ENCODE measurements at places on chromosomes 12 and 14.

DNA sequence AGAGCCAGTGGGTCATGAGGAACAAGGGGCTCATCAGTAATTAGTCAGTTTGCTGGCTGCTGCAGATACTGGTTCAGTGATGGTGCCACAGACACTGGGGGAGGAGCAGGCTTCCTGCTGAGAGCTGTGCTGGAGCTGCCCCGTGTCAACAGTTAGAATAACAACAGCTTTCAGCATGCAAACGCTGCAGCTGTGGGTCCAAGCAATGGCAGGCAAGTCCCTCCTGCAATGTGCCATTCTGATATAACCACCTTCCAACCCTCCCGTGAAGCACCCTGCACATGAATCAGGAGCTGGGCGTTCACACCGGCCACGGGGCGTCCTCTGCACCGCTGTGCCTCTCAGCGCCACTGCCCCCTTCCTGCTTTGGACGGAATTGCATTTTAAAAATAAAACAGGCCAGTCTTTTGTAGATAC, 258.4 kb upstream of the SFSWAP start:
- no peak for DNase-seq

- DNase-seq: no peak
These were observed 24.2 kb downstream of the ST8SIA1 start for GRCh38 chr12:22310275-22310674.

DNA sequence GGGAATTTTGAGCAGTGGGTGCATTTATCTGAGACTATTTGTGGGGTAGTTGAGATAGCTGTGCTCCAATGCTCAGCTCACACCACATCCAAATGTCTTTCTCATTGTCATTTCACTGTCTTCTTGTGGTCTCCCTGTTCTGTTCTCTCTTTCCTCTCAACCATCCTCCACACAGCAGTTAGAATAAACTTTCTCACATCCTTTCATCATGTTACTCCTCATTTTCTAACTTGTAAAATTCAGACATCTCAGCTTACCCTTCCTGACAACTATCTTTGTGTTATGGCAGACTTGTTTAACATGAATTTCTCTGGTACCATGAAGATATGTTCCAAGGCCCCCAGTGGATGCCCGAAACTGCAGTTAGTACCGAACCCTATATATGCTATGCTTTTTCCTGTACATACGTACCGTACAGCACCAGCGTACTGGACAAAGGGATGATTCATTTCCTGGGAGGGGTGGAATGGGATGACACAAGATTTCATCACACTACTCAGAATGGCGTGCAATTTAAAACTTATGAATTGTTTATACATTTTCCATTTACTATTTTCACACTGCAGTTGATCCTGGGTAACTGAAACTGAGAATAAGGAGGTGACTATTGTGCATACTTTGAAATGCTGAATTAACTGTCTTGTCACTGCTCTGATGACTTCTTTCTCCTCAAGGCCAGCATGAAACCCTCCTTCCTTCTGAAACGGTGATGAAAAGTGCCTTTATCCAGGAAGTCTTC, 177.1 kb upstream of the SLC38A2 start:
- DNase-seq: no peak

GRCh38 chr12:57429473-57430111, 1.3 kb downstream of the R3HDM2 start:
- no peak for DNase-seq

GRCh38 chr14:24441485-24441884, 1.1 kb downstream of the SDR39U1 start:
- no peak for DNase-seq

DNA sequence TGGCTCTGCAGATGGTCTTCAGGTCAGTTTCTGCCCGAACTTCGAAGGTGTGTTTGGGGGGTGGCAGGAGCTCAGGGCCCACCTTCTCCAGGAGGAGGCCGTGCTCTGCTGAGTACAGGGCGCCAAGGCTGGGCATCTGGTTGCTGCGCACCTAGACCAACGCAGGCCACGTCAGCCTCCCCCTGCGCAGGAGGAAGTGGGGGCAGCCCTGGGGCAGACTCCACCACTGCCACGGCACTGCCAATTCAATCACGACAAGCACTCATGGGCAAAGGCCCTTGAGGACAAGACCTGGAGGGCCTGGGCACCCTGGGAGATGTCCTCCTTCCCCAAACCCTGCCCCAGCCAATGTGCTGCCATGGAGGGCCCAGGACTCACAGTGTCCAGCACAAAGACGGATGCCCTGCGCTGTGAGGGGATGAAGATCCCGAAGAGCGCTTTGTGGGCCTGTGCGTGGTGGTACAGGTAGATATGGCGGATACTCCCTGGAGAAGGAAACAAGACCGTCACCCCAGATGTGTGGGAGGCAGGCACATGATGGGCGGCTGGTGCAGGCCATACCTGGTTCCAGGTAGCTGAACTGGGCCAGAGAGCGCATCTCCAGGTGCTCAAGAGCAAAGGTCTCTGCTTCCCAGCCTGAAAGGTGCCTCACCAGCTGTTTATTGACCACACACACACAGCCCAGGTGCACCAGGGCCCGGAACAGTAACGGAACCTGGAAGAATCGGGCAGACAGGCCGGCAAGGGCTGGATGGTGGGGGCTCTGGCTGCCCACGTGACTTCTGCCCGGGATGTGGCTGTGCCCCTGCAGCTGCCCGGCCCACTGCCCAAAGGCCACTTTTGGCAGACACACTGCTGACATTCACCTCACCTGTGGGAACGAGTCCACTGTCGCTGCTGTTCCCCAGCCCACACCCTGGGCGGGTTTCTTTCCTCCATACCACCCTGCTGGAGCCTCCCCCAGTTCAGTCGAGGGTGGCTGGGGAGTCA, 24.6 kb downstream of the P2RX2 start:
- no peak for DNase-seq

- DNase-seq: no peak
These were observed 2.5 kb downstream of the HHIPL1 start for GRCh38 chr14:99647411-99647810.

GRCh38 chr14:51595881-51596455, 55.7 kb upstream of the FRMD6 start:
- DNase-seq: no peak

GRCh38 chr14:74955229-74956026, at the start of gene PGF:
Gene PGF (minus strand): TSS chr14:74955597. CDS start chr14:74955242, 355 bp downstream.
- DNase-seq: no peak

- no peak for DNase-seq
These were observed 16.4 kb downstream of the NAV3 start for GRCh38 chr12:77847060-77847541.

GRCh38 chr12:132600048-132601032, 10.0 kb downstream of the LRCOL1 start:
- DNase-seq: no peak

DNA sequence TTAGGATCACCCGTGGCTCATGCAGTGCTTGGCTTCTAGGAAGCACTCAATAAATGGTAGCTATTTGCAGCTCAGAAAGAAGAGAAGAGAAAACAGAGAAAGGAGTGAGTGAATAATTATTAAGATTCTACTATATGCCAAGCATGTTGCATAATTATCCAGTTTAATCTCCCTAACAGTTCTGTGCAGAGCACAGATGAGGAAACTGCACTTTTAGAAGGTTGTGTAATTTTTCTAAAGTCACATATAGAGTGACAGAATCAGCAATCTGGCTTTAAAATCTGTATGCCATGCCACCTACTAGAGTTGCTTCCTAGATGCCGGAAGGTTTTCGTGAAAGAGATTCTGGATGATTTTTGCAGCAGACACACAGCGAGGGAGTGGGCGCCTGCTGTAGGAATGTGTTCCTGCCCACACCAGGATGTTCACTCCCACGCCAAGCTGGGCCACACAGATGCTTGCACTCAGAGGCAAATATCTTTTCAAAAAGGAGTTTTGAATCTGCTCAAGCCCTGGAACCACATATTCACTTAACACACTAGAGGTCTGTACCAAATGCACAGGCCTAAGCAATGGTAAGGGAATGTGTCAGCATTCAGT, 50.2 kb upstream of the SMCO2 start:
- DNase-seq: no peak

- DNase-seq: no peak
These were observed 11.1 kb downstream of the TTC5 start for GRCh38 chr14:20294636-20295035.

- DNase-seq: no peak
These were observed 332 bp upstream of the TBC1D30 start for GRCh38 chr12:64824130-64824499.
